Nephron progenitor cell (in vitro differentiated cells): ENCODE measurements at places on chromosomes 11 and 22.

- DNase-seq: no peak
These were observed 16.7 kb upstream of the FAM168A start for GRCh38 chr11:73614591-73614990.

DNA sequence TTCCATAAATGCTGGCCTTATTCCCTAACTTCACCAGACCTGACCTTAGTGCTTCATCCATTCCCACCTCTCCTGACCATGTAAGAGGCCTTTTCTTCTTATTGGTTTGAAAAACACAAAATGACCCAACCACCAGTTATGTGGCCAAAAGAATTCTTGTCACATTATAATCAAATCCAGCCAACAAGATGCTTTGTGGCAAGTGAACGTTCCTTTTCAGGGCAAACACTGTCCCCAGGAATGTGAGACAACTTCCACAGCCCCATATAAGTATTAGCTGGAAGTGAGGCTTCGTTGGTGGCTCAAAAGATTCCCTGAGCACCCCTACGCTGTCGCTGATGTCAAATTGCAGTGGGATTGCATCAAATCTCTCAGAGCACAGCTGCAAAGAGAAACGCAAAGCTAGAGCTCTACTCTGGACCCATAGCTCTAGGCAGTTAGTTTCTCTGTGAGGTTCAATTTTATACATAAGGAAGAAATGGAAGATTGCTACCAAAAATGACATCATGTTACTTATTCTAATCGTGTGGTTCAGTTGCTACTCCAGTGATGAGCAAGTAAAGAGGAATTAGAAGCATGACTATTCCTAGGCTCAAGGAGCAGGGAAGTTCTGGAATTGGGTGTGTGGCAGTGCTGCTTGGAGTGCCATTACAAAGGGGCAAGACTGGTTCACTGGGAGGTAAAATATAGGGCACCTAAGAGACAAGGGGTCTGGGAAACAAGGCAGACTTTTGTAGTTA lies 26.1 kb downstream of the GLYATL1 start:
- DNase-seq: no peak

DNA sequence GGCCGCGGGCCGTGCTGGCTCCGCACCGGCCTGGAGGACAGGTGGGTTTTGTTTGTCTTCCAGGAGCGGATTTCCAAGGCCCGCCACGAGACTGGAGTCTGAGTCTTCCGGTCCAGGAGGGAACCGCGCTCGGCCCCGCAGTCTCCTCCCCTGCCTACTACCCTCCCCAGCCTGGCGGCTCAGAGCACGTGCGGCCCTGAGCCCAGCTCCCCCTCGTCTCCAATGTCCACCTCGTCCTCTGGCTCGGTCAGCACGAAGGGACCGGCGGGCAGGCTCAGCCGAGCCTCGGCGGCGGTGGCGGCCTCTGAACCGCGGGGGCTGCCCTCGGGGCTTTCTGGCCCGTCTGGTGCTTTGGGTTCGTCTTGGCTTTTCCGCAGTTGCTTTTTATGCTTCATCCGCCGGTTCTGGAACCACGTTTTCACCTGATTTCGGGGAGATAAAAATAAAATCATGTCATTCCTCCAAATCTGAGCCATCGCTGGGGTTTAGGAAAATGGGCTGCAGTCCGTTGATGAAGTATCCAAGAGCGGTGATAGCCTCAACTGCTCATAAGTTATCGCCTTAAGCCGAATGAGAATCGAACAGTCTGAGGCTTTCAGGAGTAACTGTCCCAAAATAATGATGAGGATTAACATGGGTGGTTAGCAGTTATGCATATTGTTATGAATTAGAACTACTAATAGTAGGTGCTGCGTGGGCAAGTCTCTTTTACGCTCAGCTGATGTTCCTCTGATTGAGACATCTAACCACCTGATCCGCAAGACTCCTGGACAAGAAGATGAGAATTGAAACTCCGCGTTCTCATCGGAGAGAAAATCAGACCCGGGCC lies 4.0 kb downstream of the BSX start:
- DNase-seq: peak; percentile 59

- no peak for DNase-seq
These were observed 37.6 kb downstream of the CYB5R2 start for GRCh38 chr11:7635708-7636107.

DNA sequence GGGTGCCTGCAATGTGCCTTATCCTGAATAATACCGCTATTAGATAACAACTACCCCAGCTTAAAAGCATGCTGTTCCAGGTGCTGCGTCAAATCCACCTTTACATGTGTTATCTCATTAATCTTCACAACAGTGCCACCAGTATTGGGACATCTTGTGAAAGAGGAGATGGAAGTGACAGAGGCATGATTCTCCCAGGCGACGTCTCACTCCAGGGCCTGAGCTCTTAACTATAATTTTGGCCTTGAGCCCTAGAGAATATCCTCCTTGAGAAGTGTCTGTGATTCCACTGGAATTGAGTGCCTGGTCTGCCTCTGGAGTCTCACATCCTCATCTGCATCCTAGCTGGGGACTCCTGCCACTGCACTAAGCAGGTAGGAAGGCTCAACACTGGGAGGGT lies 43.8 kb downstream of the RPL27A start:
- no peak for DNase-seq
